ENCODE measurements at places on chromosomes 6 and 20.

DNA sequence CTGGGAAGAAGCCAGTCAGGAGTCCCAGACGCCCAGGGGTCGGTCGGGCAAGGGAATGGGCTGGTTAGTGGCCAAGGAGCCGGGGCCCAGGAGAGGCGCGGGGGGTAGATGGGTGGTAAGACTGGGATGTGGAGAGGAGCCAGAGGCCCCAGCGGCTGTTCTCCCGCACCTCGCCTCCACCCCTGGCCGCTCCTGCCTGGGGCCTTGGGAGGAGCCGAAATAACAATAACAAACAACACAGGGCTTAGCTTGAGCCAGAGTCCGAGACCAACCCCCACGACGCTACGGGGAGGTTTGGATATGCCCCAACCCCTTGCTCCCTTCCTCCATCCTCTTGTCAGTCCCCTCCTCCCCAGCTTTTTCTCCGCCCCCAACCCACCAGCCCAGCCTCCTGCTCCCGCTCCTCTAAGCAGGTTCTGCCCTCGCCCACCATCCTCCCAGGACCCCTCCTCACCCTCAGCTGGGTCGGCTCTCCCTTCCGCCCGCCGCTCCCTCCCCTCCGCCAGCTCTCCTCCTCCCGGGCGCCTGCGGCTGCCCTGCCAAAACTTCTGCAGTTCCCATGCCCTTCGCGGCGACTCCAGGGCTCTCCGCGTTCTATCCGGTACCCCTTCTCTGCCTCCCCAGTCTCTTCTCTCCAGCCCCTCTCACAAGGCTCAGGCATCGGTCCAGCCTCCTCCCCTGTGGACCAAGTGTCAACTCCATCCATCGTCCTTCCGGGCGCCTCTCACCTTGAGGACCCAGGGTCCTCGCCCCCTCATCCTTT is 1.1 kb downstream of the RNF39 start:
- DNase-seq: no peak

DNA sequence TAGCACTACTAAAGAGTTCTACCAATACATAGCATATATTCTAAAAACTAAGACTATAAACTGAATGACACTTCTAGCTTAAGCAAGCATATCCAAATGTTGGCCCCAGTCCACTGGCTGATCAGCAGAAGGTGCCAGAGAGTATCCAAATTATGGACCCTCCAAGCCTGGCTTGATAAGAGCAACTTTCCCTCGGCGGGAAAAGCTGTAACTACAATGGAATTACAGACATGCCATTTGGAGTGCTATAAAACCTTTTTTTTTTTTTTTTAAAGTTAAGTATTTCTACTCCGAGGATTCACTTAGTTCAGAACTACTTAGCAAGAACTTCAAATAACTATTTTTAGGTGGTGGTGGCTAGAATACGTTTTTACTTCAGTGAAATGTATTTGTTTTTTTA is 94.6 kb downstream of the EPB41L2 start:
- no peak for DNase-seq

GRCh38 chr6:157381631-157382621 is 936 bp downstream of the ZDHHC14 start:
- peak; percentile 32 for DNase-seq

- DNase-seq: no peak
Observed at GRCh38 chr6:147707524-147707923, 199.0 kb downstream of the SAMD5 start.

DNA sequence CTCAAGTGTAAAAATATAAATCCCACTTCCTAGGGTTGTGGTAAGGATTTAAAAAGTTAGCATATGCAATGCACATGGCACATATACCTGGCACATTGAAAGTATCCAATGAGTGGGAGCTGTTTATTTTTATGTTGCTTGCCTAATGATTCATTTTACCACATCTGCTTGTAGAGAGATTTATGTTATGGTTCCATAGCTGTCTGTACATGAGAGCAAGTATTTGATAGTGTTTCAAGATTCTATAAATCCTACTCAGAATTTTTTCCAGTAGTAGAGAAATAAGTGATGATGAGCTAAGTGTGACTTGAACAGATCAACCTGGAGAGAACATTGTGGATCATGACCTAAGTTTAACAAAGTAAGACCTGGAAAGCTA is 125.3 kb upstream of the SPTLC3 start:
- no peak for DNase-seq

DNA sequence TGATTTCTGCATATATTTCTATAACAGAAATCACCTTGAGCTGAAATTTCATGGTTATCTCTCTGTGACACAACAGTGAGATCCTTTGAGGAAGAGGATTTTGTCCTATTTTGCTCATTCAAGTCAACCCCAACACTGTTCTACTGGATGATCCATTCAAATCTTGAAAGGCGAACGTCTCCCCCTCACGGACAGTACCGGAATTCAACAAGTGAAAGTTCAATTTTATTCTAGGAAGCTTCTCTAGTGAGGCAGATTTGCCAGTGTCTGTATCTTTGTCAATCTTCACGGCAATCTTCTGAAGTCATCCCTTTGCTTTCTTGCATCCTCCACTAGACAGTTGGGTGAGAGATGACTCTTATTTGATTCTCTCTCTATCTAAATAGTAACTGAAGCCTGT is 91.7 kb upstream of the PDE7B start:
- no peak for DNase-seq

GRCh38 chr20:44075191-44075949 is 111.6 kb downstream of the JPH2 start:
- peak; percentile 45 for DNase-seq

- DNase-seq: no peak
Observed at GRCh38 chr6:137923866-137924653, 57.0 kb downstream of the TNFAIP3 start.

DNA sequence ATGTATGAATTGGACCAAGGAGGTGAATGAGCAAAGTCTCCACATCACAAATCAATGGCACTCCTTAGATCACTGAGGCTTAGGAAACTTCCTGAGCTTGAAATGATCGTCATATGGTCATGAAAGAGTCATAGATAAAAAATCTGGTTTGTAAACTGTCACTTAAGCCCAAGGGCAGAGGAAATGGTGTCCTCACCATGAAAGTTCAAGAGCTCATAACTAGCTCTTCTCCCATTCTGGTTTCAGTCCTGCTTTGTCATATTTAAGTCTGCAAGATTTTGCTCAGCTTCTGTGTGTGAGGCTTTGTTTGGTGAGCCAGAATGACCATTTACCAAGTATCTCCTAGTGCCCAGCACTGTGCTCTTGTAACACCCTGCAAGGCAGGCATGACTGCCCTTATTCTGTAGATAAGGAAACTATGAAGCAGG is 60.5 kb downstream of the GJA10 start:
- no peak for DNase-seq

DNA sequence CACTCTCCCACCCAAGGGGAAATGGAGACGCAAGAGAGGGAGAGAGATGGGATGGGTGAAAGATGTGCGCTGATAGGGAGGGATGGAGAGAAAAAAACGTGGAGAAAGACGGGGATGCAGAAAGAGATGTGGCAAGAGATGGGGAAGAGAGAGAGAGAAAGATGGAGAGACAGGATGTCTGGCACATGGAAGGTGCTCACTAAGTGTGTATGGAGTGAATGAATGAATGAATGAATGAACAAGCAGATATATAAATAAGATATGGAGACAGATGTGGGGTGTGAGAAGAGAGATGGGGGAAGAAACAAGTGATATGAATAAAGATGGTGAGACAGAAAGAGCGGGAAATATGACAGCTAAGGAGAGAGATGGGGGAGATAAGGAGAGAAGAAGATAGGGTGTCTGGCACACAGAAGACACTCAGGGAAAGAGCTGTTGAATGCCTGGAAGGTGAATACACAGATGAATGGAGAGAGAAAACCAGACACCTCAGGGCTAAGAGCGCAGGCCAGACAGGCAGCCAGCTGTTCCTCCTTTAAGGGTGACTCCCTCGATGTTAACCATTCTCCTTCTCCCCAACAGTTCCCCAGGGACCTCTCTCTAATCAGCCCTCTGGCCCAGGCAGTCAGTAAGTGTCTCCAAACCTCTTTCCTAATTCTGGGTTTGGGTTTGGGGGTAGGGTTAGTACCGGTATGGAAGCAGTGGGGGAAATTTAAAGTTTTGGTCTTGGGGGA is 754 bp downstream of the TNF start:
- peak; percentile 17 for DNase-seq

- no peak for DNase-seq
Observed at GRCh38 chr6:46284475-46284874, 113.7 kb upstream of the ENPP5 start.

DNA sequence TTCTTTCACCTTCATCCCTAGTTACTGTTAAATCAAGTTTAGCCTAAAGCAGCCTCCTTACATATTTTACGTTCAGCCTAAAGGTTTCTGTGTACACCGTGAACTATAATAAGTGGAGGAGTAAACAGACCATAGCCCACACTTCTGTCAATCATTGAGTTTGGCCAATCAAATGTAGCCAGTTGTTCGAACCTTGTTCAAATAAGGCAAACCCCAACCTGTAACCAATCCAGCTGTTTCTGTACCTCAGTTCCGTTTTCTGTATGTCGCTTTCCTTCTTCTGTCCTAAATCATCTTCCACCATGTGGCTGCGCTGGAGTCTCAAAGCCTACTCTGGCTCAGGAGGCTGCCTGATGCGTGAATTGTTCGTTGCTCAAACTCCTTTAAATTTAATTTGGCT is 1.8 kb upstream of the FBXO30 start:
- no peak for DNase-seq

GRCh38 chr6:11168091-11168635 is 56.6 kb upstream of the ERVFRD-1 start:
- no peak for DNase-seq

DNA sequence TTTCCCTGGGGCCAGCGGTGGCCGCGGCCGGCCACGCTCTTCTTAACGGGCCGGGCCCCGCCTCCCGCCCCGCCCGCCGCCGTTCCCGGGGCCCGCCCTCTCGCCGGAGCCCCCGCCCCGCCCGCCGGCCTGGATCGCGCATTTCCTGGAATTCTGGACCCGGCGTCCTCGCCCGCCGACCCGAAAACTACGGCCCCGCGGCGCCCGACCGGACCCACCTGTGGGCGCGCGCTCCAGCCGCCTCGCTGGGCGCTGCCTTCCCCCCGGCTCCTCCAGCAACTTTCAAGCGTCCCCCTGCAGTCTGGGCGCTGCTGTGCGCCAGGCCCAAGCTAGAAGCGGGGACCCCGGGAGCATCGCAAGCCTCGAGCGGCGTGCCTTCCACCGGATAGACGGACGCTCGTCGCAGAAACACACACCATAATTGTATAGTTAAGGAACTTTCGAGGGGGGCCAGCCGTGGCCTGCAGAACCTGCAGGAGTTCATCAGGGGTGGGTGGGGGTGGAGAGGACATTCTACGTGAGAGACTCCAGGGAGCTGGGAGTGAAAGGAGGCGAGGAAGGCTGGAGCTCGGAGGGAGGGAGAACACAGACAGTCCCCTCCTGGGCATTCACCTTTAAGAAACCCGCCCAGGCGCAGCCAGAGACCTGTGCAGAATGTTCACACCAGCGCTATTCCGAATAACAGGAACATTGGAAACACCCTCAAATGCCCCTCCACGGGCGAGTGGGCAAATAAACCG is at the start of gene ADA:
TSS of gene ADA (minus strand) at position 16 of the 740 bp plus-strand sequence. CDS start 92 bp downstream, outside the sequence.
- DNase-seq: peak; percentile 64

DNA sequence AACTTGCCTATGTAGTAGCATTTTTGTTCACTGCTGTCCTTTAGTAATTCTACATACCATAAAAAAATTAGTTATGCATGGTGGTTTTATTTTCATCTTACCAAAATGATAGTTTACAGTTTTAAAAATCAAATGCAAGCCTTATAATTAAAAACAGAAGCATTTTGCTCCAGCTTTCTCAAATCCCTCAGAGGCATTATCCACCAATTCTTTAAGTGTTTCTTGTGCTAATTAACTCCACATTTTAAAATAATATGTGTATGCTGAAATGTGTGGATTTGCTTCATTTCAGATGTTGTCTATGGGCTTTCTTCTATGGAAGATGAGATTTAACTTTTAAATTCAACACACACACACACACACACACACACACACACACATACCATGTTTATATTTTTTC is 49.3 kb downstream of the PCSK2 start:
- DNase-seq: no peak

- DNase-seq: no peak
Observed at GRCh38 chr6:105838171-105838570, 248.0 kb upstream of the PRDM1 start.

DNA sequence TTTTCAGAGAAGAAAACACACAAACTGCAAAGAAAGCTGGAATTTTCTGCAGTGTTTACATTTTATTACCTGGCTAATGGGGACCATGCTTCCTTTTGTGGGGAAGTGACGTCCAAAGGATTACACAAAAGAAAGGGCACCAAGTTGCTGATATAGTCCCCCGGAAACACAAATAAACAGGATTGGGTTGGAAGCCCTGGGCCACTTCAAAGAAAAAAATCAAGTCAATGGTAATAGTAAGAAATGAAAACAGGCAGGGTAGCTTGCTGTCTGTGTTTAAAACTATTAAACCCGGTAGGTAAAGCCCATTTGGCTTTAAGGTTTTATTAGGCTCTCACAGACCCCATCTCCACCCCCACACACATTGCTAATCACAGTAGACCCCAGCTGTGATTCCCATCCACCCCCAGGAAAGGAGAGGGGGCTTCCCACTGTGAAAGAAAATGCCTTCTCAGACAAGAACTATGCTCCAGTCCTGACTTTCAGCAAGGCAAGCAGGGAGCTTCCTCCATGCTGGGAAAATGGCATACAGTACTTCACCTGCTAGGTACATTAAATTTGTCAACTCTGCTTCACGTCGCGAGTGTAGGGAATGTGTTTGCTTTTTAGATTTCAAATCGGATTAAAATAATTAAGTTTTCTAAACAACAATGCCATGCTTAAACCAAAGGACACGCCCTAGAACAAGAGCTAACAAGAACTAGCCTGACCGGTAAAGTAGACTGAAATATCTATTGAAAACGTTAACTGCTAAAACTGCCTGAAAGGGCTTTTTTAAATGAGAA is 1.1 kb downstream of the PERP start:
- no peak for DNase-seq

- peak; percentile 18 for DNase-seq
Observed at GRCh38 chr6:81808851-81809570, 56.5 kb upstream of the TENT5A start.

DNA sequence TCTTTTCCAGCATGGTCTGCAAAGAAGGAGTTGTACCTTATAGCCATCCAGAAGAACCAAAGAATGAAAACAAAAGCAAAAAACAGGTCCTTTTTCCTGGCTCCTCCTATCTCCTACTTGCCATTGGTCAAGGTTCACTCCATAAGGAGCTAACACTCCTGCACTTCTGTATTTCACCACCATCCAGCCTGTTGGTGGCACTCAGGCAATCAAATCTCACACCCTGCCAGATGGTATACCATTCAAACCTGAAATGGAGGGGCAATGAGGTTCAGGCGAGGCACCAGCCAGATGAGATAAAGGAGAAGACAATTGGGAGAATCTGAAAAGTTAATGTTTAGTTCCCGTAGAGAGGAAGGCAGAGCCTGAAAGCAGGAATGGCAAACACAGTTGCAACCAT is 203.8 kb downstream of the ALDH8A1 start:
- DNase-seq: no peak

Data from CD14-positive monocyte (primary cell).